Astrocyte (in vitro differentiated cells and primary cell): ENCODE measurements at places on chromosomes 4 and X. TPM values are rescaled to one million over a fixed set of nuclear protein-coding genes. Genes with fewer than 3 reads are reported as not detected.

- DNase-seq = no peak
Observed at GRCh38 chr4:97208749-97209148, 934.5 kb downstream of the STPG2 start.

DNA sequence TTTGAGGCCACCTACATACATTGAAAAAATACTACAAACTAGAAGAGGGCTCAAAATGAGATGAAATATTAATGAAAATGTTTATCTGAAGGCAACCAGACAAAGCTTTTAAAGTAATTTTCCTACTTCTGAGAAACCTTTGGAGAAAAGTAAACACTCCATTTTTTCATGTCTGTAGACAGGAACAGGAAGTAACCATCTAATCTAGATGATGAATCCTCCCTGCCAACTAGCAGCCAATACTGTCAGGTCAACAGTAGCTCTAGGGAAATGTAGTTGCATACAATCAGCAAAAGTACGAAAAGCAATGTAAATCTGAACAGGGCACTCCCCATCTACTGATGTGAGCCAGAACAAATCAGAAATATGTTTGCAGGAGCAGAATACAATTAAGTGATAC lies 49.0 kb downstream of the AMMECR1 start:
- no peak for DNase-seq

HMGB2 gene
- 12.3 and 18.3 TPM in 2 replicates for total RNA-seq

TRIM75 gene
- total RNA-seq = not detected in 2 replicates

- DNase-seq = no peak
Observed at GRCh38 chrX:41339148-41339547, 5.2 kb downstream of the DDX3X start.

LUZP4 gene
- not detected in 2 replicates for total RNA-seq

DNA sequence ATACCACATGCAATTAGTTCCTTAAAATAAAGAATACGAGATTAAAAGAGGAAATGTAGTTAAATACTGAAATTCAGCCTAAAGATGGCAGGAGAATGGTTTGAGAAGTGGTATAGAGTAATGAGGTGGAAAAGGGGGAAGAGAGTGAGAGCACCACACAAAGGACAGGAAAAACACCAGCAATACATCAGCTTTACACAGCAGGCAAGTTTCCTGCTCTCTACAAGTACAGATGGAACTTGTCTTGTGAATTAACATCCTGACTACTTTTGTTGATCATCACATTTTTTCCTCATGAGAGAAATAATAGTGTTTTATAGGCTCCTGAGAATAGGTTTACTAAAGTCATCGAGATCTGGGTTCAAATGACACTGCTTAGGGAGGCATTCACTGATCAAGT lies 2.9 kb upstream of the UNC5C start:
- DNase-seq = no peak

LRCH2 gene
- 4.6 and 5.8 TPM in 2 replicates for total RNA-seq

DNA sequence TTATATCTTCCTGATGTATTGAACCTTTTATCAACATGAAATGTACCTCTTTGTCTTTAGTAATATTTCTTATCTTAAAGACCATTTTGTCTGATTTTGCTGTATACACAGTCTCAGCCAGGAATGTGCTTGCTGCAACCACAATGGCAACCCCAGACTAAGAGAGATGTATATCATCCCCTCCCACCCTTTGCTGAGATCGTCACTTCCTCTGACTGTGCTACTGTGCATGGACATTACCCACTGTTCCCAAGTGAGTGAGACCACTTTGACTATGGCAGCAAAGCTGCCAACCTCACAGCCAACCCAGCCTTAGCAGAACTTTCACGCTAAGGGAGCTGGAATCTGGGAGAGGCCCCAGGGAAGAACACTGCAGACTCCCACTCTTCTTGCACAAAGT lies 46.0 kb downstream of the EIF2S3 start:
- DNase-seq = peak; percentile 57

- no peak for DNase-seq
Observed at GRCh38 chr4:144338148-144338547, 197.6 kb upstream of the GYPA start.

DNA sequence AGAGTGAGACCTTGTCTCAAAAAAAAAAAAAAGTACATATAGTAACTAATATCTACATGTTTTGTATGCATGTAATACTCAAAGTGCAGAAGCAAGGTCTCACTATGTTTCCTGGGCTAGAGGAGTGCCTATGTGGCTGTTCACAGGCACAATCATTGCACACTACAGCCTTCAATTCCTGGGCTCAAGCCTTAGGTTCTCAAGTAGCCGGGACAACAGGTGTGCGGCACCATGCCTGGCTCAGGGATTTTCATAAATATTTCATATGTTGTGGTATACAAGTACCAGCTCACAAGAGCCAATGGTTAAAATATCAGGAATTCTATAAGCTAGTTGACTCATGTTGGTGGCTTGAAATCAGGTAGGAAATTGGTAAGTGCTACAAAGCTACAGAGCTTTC lies 94.8 kb downstream of the LARP7 start:
- no peak for DNase-seq

GRCh38 chr4:84596826-84597225 lies 13.9 kb downstream of the CDS1 start:
- DNase-seq = no peak

- no peak for DNase-seq
Observed at GRCh38 chr4:3703677-3704521, 62.3 kb upstream of the ADRA2C start.

GRCh38 chrX:12239356-12240082 lies 101.2 kb downstream of the FRMPD4 start:
- DNase-seq = no peak

SHROOM3 gene
- total RNA-seq = 50.9 and 64.6 TPM in 2 replicates

ADH1A gene
- total RNA-seq = not detected in 2 replicates

- no peak for DNase-seq
Observed at GRCh38 chr4:150328496-150328895, 250.3 kb downstream of the DCLK2 start.

GRCh38 chr4:120078216-120078615 lies 11.6 kb upstream of the MAD2L1 start:
- peak; percentile 22 for DNase-seq

- DNase-seq = no peak
Observed at GRCh38 chr4:175378372-175378771, 433.7 kb downstream of the GPM6A start.

GRCh38 chrX:45198706-45199105 lies 2.0 kb downstream of the DIPK2B start:
- no peak for DNase-seq

DNA sequence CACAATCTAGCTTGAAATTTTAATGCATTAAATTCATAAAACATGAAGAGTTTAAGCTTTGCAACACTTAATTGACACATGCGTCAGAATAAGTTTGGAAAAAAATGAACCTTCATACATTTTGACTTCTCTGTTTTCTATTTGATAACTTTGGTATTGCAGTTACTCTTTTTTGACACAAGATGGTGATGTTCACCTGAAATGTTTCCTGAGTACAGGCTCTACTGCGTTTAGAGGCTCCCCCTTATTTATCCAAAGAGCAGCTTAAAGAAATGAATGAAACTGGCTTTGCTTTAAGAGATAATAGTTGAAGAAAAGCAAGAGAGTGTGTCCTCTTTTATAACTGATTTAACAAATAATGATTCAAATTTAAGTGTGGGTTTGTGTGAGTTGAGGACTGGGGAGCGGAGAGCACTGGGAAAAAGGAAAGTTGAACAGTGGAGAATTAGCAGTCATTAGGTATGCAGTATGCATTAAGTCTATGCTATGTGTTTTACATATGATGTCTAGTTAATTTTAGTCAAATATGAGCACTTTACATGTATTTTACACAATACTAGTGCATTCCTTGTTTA lies 180.6 kb upstream of the NUDT6 start:
- DNase-seq = peak; percentile 33

DNA sequence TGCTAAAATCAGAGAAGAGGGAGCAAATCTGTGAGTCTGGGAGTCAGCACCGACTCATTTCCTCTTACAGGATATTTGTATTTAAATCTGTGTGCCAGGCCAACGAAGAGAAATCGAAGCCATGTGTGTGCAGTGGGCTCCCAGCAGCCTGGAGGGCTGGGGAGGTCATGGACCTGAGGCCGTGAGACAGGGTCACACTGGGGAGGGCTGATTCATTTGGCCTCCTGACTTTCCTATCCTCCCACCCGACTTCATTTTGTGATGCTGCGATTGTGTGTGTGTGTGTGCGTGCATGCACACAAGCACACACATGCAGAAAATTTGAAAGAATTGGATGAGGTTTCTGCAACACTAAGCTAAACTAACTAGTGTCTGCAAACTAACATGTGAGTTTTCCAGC lies 48.7 kb upstream of the STX18 start:
- peak; percentile 20 for DNase-seq
